ENCODE measurements at places on chromosomes 7 and 10. TPM values are rescaled to one million over a fixed set of nuclear protein-coding genes. Genes with fewer than 3 reads are reported as not detected.

Gene NKX1-2
- total RNA-seq: not detected

Gene METTL27
- total RNA-seq: 1.0 TPM

Gene CYP26C1
- total RNA-seq: 0.33 TPM

Gene FRMPD2
- total RNA-seq: not detected

Gene MMRN2
- 372 TPM for total RNA-seq

Gene PDZD7
- total RNA-seq: 0.46 TPM

Measured in pulmonary artery endothelial cell (primary cell).